Activated T-cell treated with anti-CD3 and anti-CD28 coated beads, Interleukin-2, amount 50 U/mL, for 4 hours (primary cell): ENCODE measurements at places on chromosomes 2 and 18. TPM values are rescaled to one million over a fixed set of nuclear protein-coding genes. Genes with fewer than 3 reads are reported as not detected.

GRCh38 chr18:26022585-26022984 is 67.8 kb downstream of the SS18 start:
- no peak for DNase-seq

- DNase-seq = no peak
These were observed 43.0 kb upstream of the FZD5 start for GRCh38 chr2:207812726-207813080.

Gene SERPINB5
- not detected for total RNA-seq

DNA sequence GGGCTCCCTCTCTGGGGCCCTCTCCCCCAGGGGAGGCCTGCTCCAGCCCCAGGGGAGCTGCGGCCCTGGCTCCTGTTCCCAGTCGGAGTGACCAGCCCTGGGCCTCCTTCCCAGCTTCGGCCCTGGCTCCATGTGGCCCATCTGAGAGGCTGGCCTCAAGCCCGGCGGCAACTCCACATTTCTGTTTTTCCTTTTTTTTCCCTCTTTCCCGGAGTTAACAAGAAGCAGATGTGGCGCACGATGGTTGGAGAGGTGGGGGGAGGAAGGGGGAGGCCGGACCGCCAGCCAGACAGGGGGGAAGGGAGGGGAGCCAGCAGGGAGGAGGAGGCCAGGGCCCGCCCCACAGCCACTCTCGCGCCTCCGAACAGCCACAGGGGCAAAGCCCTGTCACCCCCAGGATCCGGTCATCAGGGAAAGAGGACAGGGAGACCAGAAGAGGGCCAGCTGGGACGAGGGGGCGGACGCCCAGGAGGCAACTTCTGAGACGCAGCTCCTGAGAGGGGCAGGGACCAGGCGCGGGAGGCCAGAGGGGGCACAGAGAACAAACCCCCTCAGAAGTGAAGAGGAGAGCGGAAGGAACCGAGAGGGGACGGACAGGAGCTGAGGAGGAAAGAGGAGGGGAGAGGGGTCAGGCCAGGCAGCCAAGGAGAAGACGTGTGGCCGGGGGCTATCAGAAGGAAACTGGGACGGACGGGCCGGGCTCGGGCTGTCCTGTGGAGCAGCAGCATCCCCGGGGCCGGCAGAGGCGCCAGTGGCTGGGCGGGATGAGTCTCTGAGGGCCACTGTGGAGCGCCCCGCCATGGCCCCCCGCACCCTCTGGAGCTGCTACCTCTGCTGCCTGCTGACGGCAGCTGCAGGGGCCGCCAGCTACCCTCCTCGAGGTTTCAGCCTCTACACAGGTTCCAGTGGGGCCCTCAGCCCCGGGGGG is at the start of gene EMILIN1:
Gene EMILIN1, plus strand, starts transcription at position 349 of the 928 bp plus-strand sequence. Its CDS starts 451 bp downstream, at position 800.
- no peak for DNase-seq

DNA sequence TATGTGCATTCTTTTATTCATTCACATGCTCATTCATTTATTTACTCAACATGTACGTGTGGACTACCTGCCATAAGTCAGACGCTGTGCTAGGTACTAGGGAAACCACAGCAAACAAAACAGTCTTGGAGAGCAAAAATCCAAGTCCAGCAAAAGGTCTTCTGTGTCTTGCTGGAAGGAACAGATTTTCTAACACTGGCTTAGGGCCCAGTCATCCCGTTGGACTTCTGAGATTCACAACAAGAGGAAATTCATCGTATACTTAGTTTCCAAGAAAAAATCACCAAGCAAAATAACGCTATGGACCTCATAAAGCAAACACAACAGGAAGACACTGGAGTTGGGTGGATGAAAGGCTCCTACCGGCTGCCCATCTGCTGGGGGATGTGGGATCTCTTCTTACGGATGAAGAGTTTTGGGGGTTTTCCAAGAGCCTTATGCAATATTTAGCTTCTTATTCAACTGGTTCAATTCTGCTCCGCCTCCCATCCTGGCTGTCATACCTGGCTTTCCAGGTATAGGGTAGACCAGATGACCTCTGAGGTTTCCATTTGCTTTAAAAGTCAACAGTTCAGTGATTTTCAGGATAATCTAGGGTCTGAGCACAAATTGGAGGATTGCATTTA is 262.7 kb downstream of the HAUS1 start:
- no peak for DNase-seq

- DNase-seq = no peak
These were observed 8.3 kb downstream of the DDX1 start for GRCh38 chr2:15599994-15600393.

- DNase-seq = no peak
These were observed 15.7 kb downstream of the PRELID3A start for GRCh38 chr18:12423393-12423792.

GRCh38 chr2:221495731-221496130 is 76.4 kb downstream of the EPHA4 start:
- no peak for DNase-seq

- DNase-seq = no peak
These were observed at the start of gene MYO7B for GRCh38 chr2:127535422-127535901. TSS of gene MYO7B (plus strand) at chr2:127535683. CDS start at chr2:127559723, 24,040 bp downstream.

GRCh38 chr2:181984060-181984459 is 1.6 kb upstream of the PPP1R1C start:
- DNase-seq = no peak

Gene DYSF
- 0.25 TPM for total RNA-seq

- no peak for DNase-seq
These were observed 51.2 kb downstream of the CLASP1 start for GRCh38 chr2:121598087-121598486.

DNA sequence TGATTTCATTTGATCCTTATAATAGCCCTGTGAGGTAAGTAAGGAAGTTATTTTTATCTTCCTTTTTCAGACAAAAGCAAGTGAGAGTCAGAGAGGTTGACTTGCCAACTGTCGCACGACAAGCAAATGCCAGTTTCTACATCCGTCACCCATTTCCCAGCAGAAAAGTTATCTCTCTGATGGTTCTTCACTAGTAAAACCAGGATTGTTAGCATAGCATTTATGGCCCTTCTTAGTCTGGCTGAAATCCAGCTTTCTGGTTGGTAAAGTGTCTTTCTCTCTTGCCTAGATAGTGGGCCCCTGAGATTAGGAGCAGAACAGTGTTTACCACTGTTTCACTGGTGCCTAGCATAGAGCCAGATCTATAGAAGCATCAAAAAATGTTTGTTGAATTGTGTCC is 7.1 kb upstream of the XDH start:
- no peak for DNase-seq

Gene KHK
- total RNA-seq = 5.2 TPM

Gene PREB
- total RNA-seq = 98.0 TPM

Gene HRH4
- 0.41 TPM for total RNA-seq

GRCh38 chr2:59282374-59283057 is 1041.4 kb upstream of the FANCL start:
- DNase-seq = no peak

DNA sequence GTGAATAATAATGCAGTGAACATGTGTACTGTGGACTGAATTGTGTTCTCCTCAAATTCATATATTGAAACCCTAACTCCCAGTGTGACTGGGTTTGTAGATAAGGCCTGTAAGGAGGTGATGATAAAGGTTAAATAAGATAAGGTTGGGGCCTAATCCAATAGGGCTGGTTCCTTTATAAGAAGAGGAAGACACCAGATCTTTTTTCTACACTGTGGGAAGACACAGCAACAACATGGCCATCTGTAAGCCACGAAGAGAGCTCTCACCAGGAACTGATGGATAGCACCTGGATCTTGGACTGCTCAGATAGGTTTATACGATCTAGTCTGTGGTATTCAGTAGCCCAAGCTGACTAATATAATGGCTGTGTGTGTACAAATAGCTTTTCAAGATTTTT is 66.8 kb downstream of the BMPR2 start:
- no peak for DNase-seq

Gene DNAH6
- total RNA-seq = 0.11 TPM

DNA sequence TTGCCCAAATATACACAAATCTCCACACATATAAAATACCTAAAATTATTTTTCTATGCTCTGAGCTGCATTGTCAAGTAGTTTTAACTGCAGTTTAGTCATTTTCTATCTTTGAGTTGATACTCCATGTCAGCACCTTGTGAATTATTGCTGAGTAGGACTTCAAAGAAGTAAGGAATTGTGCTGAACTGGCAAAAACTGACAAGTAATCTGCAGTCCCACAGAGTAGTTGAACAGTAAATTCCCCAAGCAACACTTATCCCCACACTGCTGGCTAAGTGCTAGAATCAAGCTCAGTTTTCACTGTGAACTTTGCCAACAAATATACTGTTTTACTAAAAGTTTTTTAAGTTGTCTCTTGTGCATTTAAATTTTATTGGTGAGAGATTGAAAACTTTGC is 141.8 kb upstream of the ST6GAL2 start:
- DNase-seq = no peak

Gene ING5
- 51.8 TPM for total RNA-seq

- no peak for DNase-seq
These were observed 105.7 kb upstream of the MGAT5 start for GRCh38 chr2:134148172-134148571.

- no peak for DNase-seq
These were observed 185.1 kb upstream of the SMAD7 start for GRCh38 chr18:49135877-49136276.

Gene IL1R2
- total RNA-seq = 4.1 TPM

- no peak for DNase-seq
These were observed 93.6 kb upstream of the SMAD2 start for GRCh38 chr18:48024009-48024512.

GRCh38 chr2:215695861-215696260 is 260.0 kb upstream of the FN1 start:
- DNase-seq = no peak

GRCh38 chr2:111703759-111704158 is 180.2 kb downstream of the ANAPC1 start:
- DNase-seq = no peak
